Testis (tissue), 5 donors: ENCODE measurements at places on chromosomes 16 and 17. TPM values are rescaled to one million over a fixed set of nuclear protein-coding genes. Genes with fewer than 3 reads are reported as not detected.

CORO6 gene
- 15.5 TPM for total RNA-seq

SMPD3 gene
- total RNA-seq, result 20.6 TPM

GAS2L2 gene
- total RNA-seq, result 0.71 TPM

TP53TG3B gene
- 1.9 TPM for total RNA-seq

HASPIN gene
- total RNA-seq, result 16.7 TPM

PYDC1 gene
- not detected for total RNA-seq

NOG gene
- total RNA-seq, result 5.2 TPM

KRT9 gene
- 0.43 TPM for total RNA-seq

HS3ST3A1 gene
- total RNA-seq, result 5.9 TPM
